ENCODE measurements at places on chromosomes 13 and 19. TPM values are rescaled to one million over a fixed set of nuclear protein-coding genes. Genes with fewer than 3 reads are reported as not detected.

DNA sequence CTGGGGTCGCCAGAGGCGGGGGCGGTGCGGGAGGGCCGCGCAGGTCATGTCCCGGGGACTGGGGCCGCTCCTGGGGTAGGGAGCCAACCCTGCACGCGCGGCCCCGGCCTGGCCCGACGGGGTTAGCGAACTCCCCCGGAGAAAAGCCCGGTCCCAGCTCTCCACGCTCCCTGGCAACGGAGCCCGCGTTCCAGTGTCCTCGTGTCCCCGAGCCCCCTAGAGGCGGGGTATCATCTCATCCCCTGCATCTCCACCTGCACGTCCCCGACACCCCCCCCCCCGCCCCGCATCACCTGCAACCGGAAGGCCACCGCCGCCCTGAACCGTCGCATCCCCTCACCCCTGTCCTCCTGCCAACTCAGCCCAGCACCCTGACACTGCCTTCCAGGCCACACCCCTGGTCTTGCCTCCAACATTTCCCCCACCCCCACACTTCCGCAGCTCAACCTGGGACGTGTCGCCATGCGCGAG, 2.7 kb downstream of the WDR88 start:
- no peak overlapping the region for H3K27ac ChIP-seq
- no peak overlapping the region for H3K4me3 ChIP-seq
- peaks cover 14% of the 10 kb centered on the region for H3K36me3 ChIP-seq
- no peaks in the 10 kb centered on the region for H3K27me3 ChIP-seq

DNA sequence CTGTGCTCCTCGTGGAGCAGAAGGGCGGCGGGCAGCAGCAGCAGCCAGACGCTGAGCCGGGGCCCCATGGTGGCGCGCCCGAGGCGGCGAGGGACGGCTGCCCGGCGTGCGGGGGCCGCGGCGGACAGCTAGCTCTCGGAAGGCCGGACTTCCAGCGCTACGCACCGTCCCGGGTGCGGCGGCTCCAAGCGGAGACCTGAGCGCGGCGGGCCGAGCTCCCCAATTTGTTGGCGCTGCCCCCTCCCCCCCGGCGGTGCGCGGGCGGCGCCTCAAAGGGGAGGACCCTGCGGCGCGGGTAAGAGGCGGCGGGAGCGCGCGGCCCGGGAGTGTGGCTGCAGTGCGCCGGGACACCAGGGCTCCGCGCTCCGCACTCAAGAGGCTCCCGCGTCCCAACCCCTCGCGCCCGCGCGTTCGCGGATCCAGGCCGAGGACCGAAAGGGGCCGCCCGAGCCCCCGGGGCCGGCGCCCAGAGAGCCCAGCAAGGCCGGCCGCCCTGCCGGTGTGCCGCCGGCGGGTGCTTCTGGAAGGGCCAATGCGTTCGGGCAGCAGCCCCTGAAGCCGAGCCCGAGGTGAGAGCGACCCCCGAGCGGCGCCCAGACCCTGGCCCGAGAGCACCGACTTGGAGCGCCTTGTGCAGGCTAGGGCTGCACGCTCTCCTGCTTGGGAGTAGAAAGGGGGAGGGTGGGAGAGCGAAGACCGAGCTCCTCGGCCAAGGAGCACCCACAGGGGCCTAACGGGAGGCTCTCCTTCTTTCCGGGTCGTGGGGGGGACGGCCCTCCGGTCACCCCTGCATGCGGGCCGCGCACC, at the start of the genes COL4A1 and COL4A2:
TSS of gene COL4A1 (minus strand) at position 198 of the 807 bp plus-strand sequence. CDS start at position 68, 130 bp downstream.
TSS of gene COL4A2 (plus strand) at position 325 of the 807 bp plus-strand sequence. CDS start 620 bp downstream, outside the sequence.
- H3K4me3 ChIP-seq, result no peak within 1 kb of the TSS
- no peak for DNase-seq
- no peak within 1 kb of the TSS for H3K27ac ChIP-seq
- no peaks in the 10 kb centered on the region for H3K36me3 ChIP-seq
- peaks cover 2% of the 10 kb centered on the region for H3K4me1 ChIP-seq
- H3K27me3 ChIP-seq, result no peaks in the 10 kb centered on the region

- H3K4me3 ChIP-seq, result no peak overlapping the region
- H3K27ac ChIP-seq, result no peak overlapping the region
- H3K36me3 ChIP-seq, result no peaks in the 10 kb centered on the region
- no peaks in the 10 kb centered on the region for H3K4me1 ChIP-seq
- no peaks in the 10 kb centered on the region for H3K27me3 ChIP-seq
- DNase-seq, result peak; percentile 79
Observed at GRCh38 chr19:3125900-3126524, 9.8 kb upstream of the GNA15 start.

- H3K27me3 ChIP-seq, result no peaks in the 10 kb centered on the region
- peak overlapping the region; percentile 43 for H3K27ac ChIP-seq
- H3K4me3 ChIP-seq, result no peak overlapping the region
- peaks cover 2% of the 10 kb centered on the region for H3K4me1 ChIP-seq
- no peak for DNase-seq
- H3K36me3 ChIP-seq, result peaks cover 74% of the 10 kb centered on the region
Observed at GRCh38 chr19:40740747-40741146, 9.5 kb downstream of the ACTMAP start.

- peak overlapping the region; percentile 18 for H3K27ac ChIP-seq
- peaks cover 11% of the 10 kb centered on the region for H3K36me3 ChIP-seq
- no peaks in the 10 kb centered on the region for H3K27me3 ChIP-seq
- peak overlapping the region; percentile 57 for H3K4me3 ChIP-seq
- DNase-seq, result no peak
Observed at GRCh38 chr13:27455331-27455855, 5.0 kb upstream of the MTIF3 start.

DNA sequence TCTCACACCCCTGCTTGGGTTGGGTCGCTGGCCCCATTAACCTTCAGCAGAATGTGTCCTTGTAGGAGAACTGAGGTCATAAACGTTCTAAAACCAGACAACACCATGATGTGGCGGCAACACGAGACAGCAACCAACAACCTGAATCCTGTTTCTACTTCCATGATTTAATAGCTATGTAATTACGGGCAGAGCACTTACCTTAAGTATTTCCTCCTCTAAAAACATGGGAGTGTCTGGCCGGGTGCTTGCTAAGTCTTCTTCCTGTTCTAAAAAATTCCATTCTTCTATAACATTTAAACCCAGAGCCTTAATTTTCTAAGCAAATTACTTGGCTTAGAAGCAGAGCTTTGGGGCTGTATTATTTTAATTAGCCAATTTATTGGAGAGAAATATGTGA, 33.5 kb upstream of the IRS2 start:
- H3K4me1 ChIP-seq, result peaks cover 24% of the 10 kb centered on the region
- H3K27ac ChIP-seq, result no peak overlapping the region
- no peak overlapping the region for H3K4me3 ChIP-seq
- DNase-seq, result no peak

DNA sequence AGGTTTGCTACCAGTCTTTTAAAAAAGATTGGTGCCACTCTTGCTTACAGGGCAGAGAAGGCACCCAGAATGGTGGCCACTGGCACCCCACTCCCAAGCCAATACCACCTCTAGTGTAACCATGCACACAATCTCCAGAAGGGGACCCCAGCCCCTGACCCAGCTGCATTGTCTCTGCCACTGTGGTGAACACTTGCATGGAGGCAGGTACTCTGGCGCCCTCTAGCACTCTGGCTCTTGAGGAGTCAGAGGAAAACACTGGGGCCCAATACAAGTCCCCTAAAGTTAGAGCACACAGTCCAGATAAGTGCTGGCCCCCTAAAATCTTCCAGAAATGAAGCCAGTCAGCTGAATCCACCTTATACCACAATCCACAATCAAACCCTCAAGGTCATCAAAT, 6.0 kb downstream of the ERVV-1 start:
- no peak overlapping the region for H3K27ac ChIP-seq
- no peak overlapping the region for H3K4me3 ChIP-seq
- H3K36me3 ChIP-seq, result no peaks in the 10 kb centered on the region
- no peaks in the 10 kb centered on the region for H3K27me3 ChIP-seq
- no peak for DNase-seq

DNA sequence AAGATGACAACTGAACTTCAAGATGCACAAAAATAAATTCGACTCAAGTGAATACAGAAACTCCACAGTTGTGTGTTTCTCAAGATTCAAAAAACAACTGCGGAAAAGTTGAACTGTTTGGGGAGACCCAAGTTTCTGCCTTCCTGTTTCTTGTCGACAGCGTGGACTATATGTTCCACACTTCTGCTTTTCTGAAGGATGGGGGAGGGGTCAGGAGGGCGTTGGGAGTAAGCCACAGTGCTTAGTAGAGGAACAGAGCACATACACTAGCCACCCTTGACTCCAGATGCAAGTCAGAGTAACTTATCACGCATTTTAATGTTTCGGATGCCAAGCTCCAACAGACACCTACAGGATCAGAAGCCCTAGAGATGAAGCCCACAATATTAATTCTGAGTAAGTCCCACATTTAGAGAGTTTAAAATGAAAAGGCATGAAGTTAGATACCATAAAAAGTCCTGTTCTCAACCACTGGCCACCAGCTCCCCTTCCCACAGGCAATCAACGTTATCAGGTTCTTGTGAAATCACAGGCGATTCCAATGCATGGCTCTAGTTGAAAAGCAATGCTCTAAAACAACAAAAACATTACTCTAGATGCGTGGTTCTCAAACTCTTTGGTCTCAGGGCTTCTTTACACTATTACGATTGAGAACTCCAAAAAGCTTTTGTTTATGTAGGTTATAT, 4.2 kb downstream of the TUBGCP3 start:
- no peaks in the 10 kb centered on the region for H3K27me3 ChIP-seq
- DNase-seq, result no peak
- H3K36me3 ChIP-seq, result peaks cover 12% of the 10 kb centered on the region
- H3K27ac ChIP-seq, result no peak overlapping the region
- H3K4me1 ChIP-seq, result peaks cover 7% of the 10 kb centered on the region

DNA sequence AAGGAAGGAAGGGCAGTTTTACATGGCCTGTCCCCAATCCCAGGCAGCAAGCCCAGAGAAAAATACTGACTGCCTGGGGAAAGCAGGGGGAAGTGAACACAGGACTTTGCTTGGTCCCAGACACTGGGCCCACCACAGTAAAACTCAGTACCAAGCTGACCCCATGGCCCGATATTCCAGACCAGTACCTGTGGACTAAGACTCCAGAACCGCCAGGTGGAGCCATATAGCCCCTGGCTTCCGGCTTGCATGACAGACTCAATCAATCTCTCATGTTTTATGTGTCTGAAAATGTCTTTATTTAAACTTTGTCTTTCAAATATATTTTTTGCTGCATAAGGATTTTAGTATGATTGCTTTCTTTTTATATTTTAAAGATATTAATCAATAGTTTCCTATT, 767.9 kb upstream of the SLITRK6 start:
- H3K36me3 ChIP-seq, result no peaks in the 10 kb centered on the region
- no peaks in the 10 kb centered on the region for H3K27me3 ChIP-seq
- H3K27ac ChIP-seq, result no peak overlapping the region
- H3K4me1 ChIP-seq, result no peaks in the 10 kb centered on the region

DNA sequence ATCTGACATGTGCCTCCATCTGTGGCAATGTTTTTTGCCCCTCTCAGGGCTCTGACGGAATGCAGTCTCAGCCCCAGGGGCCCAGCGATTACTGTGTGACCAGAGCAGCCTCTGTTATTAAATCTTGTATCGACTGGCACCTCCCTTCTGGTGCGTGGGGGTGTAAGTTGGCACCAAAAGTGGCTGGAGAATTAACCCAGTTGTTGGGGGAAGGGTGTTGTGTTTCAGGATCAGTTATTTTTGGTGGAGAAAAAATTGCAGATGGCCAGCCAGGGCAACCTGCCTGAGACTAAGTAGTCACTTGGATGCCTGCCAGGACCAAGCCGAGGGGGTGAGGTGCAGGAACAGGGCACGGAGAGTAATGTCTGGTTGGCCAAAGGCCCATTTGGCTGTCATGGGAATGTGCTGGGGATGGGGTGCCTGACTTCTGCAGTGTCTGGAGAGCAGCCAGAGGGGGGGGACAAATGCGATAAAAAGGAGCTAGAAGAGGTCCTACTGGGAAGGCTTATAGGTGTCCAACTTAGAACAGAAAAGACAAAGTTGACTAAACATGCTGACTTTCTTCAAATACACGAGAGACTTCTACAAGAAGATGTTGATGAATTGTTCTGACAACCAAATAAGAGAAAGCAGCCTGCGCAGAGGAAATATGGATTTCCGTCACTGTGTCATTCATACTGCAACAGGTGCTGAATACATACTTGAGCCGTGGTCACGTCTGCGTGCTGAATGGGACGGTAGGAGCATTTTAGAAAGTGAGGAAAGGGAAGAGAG, 69.8 kb downstream of the SIAH3 start:
- no peaks in the 10 kb centered on the region for H3K4me1 ChIP-seq
- no peak overlapping the region for H3K4me3 ChIP-seq
- H3K36me3 ChIP-seq, result no peaks in the 10 kb centered on the region
- H3K27me3 ChIP-seq, result peaks cover 57% of the 10 kb centered on the region
- peak; percentile 5 for DNase-seq
- no peak overlapping the region for H3K27ac ChIP-seq

DNA sequence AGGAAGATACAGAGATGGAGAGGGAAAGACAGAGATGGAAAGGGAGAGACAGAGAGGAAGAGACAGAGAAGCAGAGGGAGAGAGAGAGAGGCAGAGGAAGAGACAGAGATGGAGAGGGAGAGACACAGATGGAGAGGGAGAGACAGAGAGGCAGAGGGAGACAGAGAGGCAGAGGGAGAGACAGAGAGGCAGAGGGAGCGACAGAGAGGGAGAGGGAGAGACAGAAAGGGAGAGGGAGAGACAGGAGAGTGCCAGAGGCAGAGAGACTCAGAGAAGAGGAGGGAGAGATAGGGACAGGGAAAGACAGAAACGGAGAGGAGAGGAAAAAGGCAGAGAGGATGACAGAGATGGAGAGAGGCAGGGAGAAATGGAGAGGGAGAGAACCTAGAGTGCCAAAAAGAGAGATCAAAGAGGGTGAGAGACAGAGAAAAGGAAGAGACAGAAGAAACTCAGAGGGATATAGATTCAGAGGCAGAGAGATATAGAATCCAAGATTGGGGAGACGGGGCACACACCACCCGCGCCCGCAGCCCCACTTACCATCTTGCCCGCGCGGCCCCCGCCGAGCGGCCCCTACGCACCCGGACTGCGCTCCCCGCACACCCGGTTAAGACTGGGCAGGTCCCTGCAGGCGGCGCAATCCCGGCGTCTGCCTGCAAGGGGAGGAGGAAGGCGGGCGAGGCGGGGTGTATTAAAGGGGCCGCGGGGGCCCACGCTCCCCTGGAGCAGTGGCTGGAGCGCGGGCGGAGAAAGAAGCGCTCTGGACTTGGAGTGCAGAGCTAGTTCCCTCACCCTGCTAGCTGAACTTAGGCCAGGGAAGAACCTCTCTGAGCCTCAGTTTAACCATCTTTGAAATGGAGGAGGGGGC, 10.7 kb downstream of the TM6SF2 start:
- DNase-seq, result no peak
- H3K27me3 ChIP-seq, result peaks cover 70% of the 10 kb centered on the region
- no peak overlapping the region for H3K4me3 ChIP-seq
- H3K4me1 ChIP-seq, result no peaks in the 10 kb centered on the region
- no peaks in the 10 kb centered on the region for H3K36me3 ChIP-seq
- no peak overlapping the region for H3K27ac ChIP-seq

The TMEM38A gene
- 20.1 TPM for total RNA-seq

The IFNL2 gene
- total RNA-seq, result not detected

The SIGLEC5 gene
- not detected for total RNA-seq

The KIR2DL3 gene
- total RNA-seq, result not detected

The PCDH9 gene
- total RNA-seq, result 2.1 TPM

The SYDE1 gene
- total RNA-seq, result 2.6 TPM
